ENCODE measurements at places on chromosomes 5 and 9.

DNA sequence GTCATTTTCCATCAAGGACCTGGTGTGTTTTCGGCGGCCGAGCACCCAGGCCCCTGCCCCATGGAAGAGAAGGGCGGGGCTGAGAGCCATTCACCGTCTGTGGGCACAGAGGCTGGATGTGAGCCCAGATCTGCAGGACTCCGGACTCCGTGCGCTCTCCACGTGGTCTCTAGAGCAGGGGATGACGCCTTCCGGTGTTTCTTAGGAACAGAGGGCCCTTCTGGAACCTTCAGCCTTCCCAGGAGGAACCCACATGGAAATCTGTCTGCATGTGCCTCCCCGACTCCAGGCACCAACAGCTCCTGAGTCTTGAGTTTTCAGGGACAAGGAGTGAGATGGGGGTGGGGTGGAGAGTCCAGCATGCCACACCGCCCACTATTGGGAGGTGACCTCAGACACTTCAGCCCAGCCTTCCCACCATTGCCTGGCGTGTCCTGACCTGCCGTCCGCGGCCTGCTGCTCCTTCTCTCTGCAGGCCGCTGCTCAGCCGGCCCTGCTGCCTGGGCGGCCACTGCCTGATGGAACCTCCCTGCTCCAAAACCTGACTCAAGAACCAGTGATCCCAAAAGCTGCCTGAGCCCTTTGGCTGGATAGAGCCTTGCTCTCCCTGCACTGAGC is 2.4 kb upstream of the RXRA start:
- DNase-seq, result no peak

DNA sequence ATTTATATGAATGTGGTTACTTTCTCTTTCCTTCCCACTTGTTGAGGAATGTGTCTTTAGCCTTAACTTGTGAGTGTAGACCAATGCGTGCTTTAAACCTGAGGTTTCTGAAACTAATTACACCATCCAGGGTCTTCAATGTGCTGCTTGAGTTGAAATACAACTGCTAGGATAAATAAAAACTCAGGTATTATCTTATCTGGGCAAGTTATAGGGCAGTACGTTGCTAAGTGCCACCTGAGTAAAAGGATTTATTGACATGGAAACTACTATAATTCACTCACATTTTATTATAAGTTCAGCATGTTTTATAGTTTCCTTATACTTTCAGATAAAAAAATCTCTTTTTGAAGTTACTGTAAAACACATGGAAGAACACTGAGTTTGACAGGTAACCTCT is 1136.8 kb upstream of the NUDT12 start:
- no peak for DNase-seq

- peak; percentile 29 for DNase-seq
Observed at GRCh38 chr9:110148384-110148783, 59.6 kb downstream of the C9orf152 start.

GRCh38 chr5:37615184-37615583 is 224.7 kb downstream of the GDNF start:
- DNase-seq, result peak; percentile 96

- DNase-seq, result peak; percentile 12
Observed at GRCh38 chr5:146825033-146825432, 53.5 kb downstream of the PPP2R2B start.

DNA sequence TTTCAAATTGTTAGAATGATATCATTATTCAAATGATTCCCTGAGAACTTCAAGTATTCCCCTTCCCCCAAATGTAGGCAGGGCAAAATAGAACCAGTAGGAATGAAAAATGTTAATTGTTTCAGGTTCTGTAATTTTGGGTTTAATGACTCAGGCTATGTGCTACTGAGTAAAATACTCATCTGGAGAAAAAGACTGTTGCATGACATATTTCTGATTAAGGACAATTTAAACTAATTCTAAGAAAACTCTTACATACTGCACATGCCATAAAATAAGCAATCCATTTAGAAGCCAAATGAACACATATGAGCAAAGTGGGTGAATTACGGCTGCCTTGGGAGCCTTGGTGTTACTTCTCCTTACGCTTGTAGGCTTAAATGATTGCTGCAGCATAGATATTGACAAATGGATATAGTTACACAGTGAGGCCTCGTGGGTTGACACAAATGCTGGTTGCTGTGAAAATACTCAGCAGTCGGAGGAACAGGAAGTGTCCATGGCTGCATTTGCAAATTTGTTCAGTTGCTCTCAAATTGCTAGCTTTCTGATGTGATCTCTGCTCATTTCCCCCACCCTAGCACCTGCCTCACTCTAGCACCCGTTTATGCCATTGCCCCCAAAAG is 174.9 kb upstream of the DMAC1 start:
- DNase-seq, result no peak

DNA sequence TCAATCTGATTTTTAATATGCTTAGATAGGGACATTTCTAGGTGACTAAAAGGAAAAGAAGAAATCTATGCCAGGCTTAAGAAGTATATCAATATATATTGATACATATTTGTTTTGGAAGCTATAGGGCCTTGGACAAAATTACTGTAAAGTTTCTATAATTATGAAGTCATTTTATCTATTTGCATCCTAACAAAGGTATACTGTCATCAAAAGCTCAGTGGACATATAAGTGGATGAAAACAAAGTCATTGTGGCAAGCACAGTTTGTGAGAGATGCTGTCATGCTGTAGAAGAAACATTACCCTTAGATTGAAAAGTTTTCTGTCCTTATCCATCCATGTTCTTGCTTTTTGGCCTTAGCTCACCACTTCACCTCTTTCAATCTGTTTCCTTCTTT is 140.3 kb upstream of the SPEF2 start:
- DNase-seq, result no peak

GRCh38 chr9:72315089-72315509 is 49.9 kb downstream of the ZFAND5 start:
- peak; percentile 53 for DNase-seq

DNA sequence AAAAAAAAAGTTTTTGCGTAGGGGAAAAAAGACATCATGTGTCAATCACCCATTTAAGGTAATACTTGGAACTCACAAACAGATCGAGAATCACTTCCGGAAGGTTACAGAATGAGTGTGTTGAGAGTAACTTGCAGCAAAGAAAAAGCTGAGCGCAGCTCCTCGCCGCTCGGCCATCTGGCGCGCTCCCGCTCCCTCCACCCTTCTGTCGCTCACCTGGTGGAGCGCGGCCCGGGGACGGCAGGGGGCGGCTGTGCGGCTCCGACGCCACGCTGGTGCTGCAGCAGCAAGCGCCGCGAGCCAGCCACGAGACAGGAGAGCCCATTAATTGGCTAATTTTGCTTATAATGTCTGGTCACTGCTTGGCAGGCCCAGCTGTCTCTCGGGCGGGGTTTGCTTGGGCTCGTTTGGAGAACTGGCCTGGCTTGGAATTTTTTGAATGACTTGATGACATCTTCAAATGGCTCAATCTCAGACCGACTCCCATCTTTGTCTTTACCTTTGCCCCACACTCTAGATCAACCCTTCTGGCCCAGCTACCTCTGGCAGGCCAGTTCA is 601.8 kb downstream of the CCDC171 start:
- DNase-seq, result peak; percentile 44

GRCh38 chr9:95461448-95462248 is 55.1 kb downstream of the PTCH1 start:
- no peak for DNase-seq

GRCh38 chr5:153751251-153751650 is 260.8 kb downstream of the GRIA1 start:
- no peak for DNase-seq

DNA sequence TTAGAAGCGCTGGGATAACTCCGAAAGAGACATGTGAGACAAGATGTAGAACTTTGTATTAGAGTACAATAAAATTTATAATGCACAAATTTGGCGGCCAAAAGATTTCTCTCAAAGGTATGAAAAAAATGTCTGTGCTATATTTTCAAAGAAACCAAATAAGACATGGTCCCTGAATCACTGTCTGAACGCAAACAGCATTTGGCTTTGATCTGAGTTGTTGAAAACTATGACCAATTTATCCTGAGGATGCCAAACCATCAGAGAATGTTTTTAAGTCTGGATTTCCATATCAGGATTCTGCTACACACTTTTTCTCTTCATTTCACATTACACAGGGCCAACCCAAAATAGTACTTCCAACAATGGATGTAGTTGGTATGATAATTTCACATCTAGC is 9.9 kb upstream of the GLIS3 start:
- DNase-seq, result peak; percentile 74

DNA sequence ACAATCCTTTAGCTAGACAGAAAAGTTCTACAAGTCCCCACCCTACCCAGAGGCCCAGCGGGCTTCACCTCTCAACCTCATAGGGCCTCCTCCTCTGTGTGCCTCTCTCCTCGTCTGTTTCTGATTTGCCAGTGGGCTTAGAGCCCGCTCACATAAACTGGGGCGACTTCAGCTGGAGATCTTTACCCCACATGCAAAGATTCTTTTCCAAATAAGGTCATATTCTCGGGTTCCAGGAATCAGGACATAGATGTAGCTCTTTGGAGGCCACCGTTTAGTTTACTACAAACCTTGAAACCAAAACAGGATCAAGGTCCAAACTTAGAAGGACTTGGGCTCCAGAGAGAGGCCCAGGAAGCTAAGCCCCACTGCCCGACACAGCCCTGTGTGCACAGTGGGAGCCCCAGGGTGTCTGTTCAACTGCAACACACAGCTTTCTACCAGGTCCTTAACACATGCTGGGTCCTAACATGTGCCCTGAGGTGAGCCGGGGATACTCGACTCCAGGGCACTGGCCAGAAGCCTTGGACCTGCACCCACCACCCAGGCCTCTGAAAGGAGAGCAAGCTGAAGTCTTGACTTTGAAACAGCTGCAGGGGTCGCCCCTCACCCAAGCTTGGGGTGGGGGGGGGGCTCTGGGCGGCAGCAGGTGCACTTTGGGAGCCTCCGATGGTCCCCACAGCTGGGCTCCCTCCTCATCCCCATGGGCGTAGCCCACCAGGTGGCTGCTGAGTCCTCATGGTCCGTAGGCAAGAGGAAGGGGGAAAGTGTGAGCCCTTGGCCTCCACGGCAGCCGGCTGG is 26.8 kb upstream of the SLC12A7 start:
- no peak for DNase-seq

DNA sequence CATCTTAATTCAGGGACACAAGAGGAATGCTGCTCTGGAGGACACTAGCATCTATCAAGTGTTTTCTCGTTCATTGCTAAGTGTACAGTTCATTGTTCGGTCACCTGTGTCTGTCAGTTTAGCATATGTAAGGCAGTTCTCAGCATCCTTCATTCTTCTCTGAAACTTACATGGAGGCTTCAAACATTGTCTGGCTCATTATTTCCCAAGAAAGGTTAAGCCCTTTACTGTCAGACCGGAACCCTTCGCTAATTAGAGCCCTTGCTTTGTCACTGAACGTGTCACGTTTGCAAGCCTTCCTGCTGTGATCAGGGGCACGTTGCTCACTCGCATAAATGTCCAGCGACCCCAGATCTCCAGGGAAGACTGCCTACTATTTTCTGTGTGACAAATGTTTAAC is 62.3 kb upstream of the RIOK2 start:
- DNase-seq, result no peak

- DNase-seq, result no peak
Observed at GRCh38 chr9:134437403-134438194, 111.3 kb downstream of the RXRA start.

- DNase-seq, result peak; percentile 54
Observed at GRCh38 chr5:54993318-54993717, 7.9 kb upstream of the ESM1 start.

DNA sequence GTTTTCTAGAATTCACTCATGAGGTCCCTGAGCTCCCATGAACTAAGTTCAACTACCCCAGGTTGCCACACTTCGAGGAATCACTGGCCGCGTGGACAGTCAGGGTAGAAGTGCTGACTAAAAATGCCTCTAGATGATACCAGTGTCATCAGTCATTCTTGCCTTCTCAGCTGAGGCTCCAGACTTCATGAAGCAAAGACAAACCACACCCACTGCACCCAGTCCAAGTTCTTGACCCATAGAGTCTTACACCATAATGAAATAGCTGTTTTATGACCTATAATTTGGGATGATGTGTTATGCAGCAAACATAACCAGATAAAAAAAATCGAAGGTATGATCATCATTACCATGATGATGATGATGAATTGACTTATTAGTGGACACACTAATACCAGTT is 632.9 kb upstream of the TLE4 start:
- no peak for DNase-seq

GRCh38 chr5:33460210-33460609 is 19.4 kb downstream of the TARS1 start:
- DNase-seq, result no peak

DNA sequence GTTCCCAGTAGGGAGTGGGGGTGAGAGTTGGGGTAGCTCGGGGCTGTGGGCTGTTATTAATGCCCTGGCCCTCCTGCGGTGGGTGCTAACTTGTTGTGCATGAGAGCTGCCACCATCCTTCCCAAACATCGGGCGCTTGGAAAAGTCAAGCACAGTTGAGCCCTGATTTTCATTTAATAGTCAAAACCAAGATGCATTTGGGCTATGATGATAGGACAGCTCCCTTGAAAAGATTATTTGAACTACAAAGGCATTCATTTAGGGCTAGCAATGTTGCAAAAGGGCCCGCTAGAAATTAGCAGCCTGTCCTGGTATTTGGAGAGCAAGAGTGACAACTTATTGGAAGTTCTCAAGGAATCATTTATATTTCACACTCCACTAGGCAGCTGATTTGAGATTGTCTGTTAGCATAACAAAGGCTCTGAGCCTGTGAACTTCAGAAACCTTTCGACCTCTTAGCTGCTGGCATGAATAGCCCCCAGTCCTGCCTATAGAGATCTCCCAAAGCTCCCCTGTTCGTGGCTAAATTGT is 128.2 kb upstream of the TMEM161B start:
- no peak for DNase-seq

- DNase-seq, result no peak
Observed at GRCh38 chr9:126049896-126050604, 276.6 kb upstream of the MVB12B start.

GRCh38 chr5:133992429-133993155 is 12.2 kb downstream of the VDAC1 start:
- DNase-seq, result no peak

DNA sequence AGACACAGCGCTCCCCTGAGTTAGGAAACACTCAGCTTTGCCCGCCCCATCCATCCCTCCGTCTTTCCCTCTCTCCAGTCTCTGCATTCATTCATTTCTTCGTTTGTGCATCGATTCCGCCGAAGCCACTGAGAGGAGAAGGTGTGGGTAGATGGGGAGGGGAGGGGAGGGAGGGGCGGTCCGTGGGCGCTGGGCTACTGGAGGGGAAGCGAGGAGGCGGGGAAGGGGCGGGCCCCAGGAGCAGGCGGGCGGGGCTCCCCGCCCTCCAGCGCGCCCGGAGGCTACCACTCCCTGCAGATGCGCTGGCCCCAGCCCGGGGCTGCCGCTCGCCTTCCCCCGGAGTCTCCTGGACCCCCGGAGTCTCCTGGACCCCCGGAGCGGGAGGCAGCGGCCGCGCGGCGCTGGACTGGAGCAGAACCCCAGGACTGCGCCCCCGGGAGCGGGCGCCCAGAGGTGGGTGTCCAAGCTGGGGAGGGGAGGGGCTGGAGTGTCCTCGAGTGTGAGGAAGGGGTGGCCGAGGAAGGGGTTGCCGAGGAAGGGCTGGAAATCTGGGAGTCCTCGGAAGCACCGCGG is 159.5 kb downstream of the C9orf152 start:
- peak; percentile 84 for DNase-seq

GRCh38 chr9:130039528-130040147 is 3.4 kb downstream of the FNBP1 start:
- peak; percentile 19 for DNase-seq

Data from fibroblast of skin of right biceps (primary cell).